Mammary microvascular endothelial cell (primary cell): ENCODE measurements at places on chromosomes 4 and X. TPM values are rescaled to one million over a fixed set of nuclear protein-coding genes. Genes with fewer than 3 reads are reported as not detected.

The EPHA5 gene
- not detected in 2 replicates for total RNA-seq

The CFAP97 gene
- 25.9 and 29.3 TPM in 2 replicates for total RNA-seq

The MAOB gene
- total RNA-seq = not detected in 2 replicates

The XAGE1A gene
- total RNA-seq = not detected in 2 replicates

The IBSP gene
- not detected in 2 replicates for total RNA-seq

The CLIC2 gene
- 6.9 and 9.5 TPM in 2 replicates for total RNA-seq

The STATH gene
- not detected in 2 replicates for total RNA-seq

The FOXR2 gene
- total RNA-seq = not detected in 2 replicates

The RIBC1 gene
- total RNA-seq = 0.05 and 0.33 TPM in 2 replicates

The RELL1 gene
- 138 and 143 TPM in 2 replicates for total RNA-seq

The JAKMIP1 gene
- total RNA-seq = not detected in 2 replicates

The PRR32 gene
- total RNA-seq = not detected in 2 replicates

The VAMP7 gene
- total RNA-seq = 36.9 and 37.3 TPM in 2 replicates

The ARR3 gene
- not detected in 2 replicates for total RNA-seq

The XKRX gene
- 0.69 and 0.73 TPM in 2 replicates for total RNA-seq

The MID2 gene
- total RNA-seq = 33.9 and 34.2 TPM in 2 replicates

The RBBP7 gene
- 123 and 142 TPM in 2 replicates for total RNA-seq

The SPIN4 gene
- total RNA-seq = 3.3 and 3.7 TPM in 2 replicates

The TLR1 gene
- total RNA-seq = 1.3 and 1.8 TPM in 2 replicates

The FHIP1A gene
- total RNA-seq = 0.40 and 1.4 TPM in 2 replicates

The CT45A10 gene
- total RNA-seq = not detected in 2 replicates

The SNCA gene
- total RNA-seq = 67.6 and 68.1 TPM in 2 replicates

The TMPRSS11B gene
- total RNA-seq = not detected in 2 replicates

The MAGEA11 gene
- total RNA-seq = not detected in 2 replicates

The SOD3 gene
- 0.07 TPM in 1 of 2 replicates, not detected in the other for total RNA-seq

The PAK3 gene
- total RNA-seq = 0.13 and 0.34 TPM in 2 replicates
